ENCODE measurements at places on chromosomes 5 and 9.

- DNase-seq, result no peak
Measured at GRCh38 chr5:179568721-179569120, 18.4 kb downstream of the RUFY1 start.

DNA sequence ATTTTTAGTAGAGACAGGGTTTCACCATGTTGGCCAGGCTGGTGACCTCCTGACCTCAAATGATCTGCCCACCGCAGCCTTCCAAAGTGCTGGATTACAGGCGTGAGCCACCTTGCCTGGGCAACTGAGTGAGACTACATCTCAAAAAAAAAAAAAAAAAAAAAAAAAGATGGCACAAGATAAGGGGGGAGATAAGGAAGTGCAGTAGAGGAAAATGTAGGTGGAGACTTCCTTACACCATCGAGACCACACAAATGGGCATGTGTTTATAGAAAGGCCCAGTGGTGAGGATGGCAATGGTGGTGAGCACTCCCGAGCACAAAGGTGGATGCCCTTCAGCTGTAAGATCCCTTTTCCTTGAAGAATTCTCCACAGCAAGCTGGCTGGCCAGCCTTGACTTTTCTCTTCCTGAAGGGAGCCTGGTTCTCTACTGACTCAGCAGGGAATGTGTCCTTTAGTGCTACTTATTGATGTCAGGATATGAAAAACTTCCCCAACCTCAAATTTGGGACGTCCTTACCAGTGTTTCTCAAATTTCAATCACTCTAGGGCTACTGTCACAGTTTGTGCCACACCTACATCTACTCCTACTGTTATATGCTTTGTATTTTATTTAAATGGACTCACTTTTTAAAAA lies 28.2 kb downstream of the ERGIC1 start:
- no peak for DNase-seq

- no peak for DNase-seq
Measured at GRCh38 chr5:54745599-54745998, 228.0 kb downstream of the SNX18 start.

- no peak for DNase-seq
Measured at GRCh38 chr5:4022056-4022670, 426.5 kb downstream of the IRX1 start.

- no peak for DNase-seq
Measured at GRCh38 chr9:78573669-78574068, 276.7 kb downstream of the PSAT1 start.

DNA sequence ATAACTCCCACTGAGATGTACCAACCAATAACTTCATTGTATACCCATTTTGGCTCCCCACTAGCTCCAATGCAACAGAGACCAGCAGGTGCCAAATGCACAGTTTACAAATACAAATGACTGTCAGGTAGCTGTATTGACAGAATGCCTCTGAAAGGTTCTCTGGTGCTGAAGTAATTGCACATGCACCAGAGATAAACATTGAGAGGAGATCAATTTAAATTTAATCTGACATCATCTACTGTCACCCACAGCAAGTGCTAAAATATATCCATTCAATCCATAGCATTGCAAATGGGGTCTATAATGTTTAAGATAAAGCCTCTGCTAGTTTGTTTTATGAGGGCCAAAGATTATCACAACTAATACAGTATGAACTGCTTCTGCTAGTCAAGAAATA lies 80.2 kb downstream of the STX17 start:
- DNase-seq, result no peak

DNA sequence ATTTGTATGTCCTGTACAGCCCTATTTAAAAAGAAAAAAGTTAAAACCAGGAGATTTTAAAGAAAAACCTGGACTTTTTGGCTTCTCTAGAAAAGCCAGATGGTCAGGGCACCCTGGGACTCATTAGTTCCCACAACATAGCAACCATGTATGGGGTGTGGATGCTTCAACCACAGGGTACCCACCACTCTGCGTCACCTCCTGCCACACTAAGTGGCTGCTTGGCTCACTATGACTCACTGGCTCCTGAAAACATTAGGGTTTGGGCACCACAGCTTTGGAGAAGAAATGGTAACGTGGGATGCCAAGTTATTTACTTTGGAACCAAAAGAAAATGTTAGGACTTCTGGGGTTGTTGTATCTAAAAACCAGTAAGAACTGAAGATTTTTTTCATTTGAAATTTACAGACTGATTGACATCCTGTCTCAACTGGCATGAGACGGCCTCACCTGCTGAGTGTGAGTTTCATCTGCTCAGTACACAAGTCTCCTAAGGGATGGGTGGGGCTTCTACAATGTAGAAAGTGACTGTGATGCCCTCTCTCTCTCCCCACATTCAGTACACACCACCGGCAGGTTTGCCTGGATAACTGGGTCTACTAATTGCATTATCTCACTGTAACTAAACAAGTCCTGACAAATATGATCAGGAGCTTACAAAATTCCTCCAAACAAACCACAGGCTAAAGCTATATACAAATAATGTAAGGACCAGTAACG lies 103.9 kb downstream of the ESM1 start:
- no peak for DNase-seq

GRCh38 chr5:119070578-119070827 lies 384 bp upstream of the DMXL1 start:
- DNase-seq, result no peak

- no peak for DNase-seq
Measured at GRCh38 chr5:120464627-120465435, 731 bp downstream of the PRR16 start.

GRCh38 chr5:15598294-15598902 lies 98.4 kb downstream of the FBXL7 start:
- no peak for DNase-seq

DNA sequence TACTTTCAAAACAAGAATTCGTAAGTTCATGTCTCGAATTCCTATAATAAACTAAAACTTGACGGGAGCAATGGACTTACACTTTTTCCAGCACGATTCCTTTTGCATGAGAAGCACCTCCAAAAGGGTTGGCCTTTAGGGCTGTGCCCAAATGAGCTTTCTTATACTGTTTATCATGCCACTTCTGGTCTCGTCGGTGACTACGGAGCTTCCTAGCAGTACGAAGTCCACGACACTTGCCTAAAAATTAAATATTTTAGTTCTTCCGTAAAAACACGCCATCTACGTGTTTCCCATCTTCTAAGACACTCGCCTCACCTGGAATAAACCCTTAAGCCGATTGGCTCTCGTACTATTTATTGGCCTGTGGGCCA lies 554 bp downstream of the RPS23 start:
- no peak for DNase-seq
